SW 1271 (cell line): ENCODE measurements at places on chromosomes 12 and 14.

DNA sequence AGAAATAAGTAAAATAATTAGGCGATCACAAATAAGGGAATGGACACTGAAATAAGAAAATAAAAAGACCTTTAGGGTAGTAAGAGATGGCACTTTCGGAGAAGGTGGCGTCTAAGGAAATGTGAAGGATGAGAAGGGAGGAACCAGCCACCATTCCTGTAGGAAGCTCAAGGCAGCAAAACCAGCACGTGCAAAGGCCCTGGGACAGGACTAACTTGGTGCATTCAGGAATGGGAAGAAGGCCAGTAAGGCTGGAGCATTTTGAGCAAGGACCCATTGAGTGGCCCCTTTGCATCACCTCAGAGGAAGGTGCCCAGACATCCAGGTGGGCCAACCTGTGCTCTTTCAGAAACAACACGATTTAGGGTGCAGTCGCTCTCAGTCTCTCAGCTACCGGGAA is 738 bp upstream of the VPS37B start:
- no peak for DNase-seq

- DNase-seq: no peak
These were observed 21.8 kb downstream of the CAPS2 start for GRCh38 chr12:75308279-75308678.

GRCh38 chr12:74791365-74791764 is 253.7 kb downstream of the ATXN7L3B start:
- no peak for DNase-seq

- no peak for DNase-seq
These were observed 101.9 kb downstream of the SLC5A8 start for GRCh38 chr12:101108130-101108529.
